ENCODE measurements at places on chromosomes 6 and 20.

DNA sequence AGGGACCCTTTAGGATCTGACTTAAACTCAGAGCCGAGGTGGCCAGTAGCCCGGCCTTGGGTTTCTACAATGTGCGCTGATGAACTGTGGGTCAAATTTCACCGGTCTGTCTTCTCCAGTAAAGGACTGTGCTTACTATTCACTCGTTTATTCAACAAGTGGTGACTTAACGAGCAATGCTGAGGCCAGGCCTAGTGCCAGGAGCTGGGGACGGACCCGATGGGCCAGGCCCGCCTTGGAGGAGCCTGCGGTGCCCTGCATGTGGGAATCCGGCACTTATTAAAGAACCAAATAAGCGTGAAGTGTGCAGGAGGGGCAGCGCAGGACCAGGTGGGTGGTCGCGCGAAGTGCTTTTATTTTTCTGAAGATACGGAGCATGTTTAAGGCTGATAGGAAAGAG, 24.0 kb downstream of the CTCFL start:
- DNase-seq: no peak

- DNase-seq: no peak
Observed at GRCh38 chr20:19460386-19460785, 247.9 kb downstream of the SLC24A3 start.

- no peak for DNase-seq
Observed at GRCh38 chr6:122778985-122779661, 393 bp upstream of the FABP7 start.

GRCh38 chr6:87869064-87869905, 167.3 kb upstream of the AKIRIN2 start:
- DNase-seq: no peak

DNA sequence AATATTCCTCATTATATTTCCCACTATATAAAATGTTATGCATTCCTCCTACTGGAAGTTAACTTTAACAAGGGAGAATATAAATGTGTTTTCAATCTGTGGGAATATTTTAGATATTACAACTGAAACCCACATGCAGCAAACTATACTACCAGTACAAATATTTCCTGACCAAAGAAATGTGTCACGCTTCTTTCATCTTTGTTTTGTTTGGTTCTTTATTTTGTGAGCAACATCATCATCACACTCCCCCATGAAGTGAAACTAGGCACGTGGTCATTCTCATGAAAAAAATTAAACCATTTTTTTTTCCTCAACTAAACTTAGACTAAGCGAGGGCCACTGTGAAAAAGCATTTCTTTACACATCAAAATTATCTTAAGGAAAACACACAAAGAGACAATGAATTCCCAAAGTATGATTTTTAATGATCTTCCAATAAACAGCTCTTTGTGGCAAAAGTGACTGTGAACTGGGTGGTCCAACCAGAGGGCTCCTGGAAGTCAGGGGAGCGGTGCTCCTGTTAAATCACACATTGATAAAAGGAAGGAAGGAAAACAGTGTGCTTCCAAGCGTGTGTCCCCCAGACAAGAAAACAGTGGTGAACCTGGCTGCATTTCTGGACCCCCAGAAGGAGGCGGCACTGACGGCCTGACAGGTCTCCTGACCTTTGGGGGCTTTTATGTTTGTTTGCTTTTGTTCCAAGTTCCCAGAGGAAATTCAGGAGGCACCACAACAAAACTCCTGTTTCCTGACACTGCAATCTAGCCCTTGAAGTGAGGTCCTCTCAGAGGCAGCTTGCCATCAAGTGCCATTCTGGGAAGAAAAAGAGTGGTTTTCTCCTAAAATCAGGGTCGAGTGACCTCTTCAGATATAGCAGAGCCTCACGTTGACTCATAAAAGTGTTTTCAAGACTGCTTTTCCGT, 166.8 kb upstream of the FOXQ1 start:
- no peak for DNase-seq

- DNase-seq: no peak
Observed at GRCh38 chr6:53412021-53412715, 63.4 kb upstream of the ELOVL5 start.

DNA sequence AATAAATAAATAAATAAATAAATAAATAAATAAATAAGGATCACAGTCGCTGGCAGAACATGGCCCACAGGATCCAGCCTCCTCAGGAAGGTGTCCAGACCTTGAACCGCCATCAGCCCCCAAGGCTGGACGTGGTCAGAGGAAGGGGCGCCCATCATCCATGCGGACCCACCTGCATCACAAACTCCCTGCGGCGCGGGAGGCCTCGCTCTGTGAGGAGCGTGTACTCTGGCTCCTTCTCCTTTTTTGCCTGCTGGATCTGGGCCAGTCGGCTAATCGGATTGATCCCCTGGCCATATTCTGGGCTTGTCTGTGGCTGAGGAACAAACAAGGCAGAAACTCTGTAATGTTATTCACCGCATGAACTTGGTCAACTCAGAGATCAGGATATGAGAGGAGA, 65.2 kb downstream of the STAU1 start:
- no peak for DNase-seq

GRCh38 chr20:51467956-51468626, 74.4 kb downstream of the NFATC2 start:
- no peak for DNase-seq

GRCh38 chr6:45209762-45210161, 118.4 kb upstream of the RUNX2 start:
- DNase-seq: no peak

GRCh38 chr6:70456735-70457134, 43.4 kb downstream of the FAM135A start:
- no peak for DNase-seq

DNA sequence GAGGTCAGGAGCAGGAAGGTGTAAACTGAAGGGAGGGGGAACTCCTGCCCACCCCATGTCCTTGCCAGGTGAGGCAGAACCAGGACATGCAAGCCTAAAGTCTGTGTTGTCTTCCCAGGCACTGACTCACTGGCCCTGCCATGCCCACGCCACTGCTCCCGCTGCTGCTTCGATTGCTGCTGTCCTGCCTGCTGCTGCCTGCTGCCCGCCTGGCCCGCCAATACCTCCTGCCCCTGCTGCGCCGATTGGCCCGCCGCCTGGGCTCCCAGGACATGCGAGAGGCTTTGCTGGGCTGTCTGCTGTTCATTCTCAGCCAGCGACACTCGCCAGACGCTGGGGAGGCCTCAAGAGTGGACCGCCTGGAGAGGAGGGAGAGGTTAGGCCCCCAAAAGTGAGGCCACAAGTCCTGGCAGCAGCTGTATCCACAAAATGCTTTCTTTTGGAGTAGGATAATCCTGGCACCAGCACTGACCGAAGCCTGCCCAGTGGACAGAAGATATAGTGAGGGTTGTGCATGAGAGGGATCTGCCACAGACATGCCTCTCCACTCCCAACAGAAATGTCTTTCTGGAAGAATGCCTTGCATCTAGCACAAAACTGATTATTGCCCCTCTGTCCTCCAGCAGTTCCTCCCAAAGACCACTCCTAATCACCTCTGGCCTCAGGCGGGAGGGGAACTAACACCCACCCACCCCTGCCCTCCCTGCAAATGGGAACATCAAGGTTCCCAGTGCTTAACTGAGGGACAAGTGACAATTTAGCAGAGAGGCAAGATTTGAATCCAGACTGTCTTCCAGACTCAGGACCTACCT, 812 bp downstream of the MYMX start:
- no peak for DNase-seq

GRCh38 chr20:15476186-15476585, 1097.1 kb downstream of the KIF16B start:
- DNase-seq: no peak

- DNase-seq: no peak
Observed at GRCh38 chr6:44275749-44276648, 5.7 kb downstream of the TMEM151B start.

- no peak for DNase-seq
Observed at GRCh38 chr20:32831982-32832381, 12.2 kb downstream of the MAPRE1 start.

- DNase-seq: no peak
Observed at GRCh38 chr6:169530752-169531123, 171.1 kb downstream of the WDR27 start.

DNA sequence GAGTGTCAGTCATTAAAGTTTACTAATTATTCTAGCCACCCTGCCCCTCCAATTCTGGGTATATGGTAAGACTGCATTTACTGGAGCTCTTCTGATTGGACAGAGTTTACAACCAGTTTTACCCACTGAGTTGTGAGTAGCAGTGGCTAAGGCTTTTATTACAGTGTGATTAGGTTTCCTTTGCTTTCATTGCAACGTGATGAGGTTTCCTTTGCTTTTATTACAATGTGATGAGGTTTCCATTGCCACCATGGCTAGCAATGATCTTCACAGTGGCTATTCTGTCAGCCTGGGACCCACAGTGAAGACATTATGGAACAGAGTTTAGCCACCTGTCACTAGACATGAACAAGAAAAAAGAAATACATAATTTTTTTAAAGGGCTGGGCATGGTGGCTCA, 710.2 kb upstream of the FLRT3 start:
- no peak for DNase-seq

DNA sequence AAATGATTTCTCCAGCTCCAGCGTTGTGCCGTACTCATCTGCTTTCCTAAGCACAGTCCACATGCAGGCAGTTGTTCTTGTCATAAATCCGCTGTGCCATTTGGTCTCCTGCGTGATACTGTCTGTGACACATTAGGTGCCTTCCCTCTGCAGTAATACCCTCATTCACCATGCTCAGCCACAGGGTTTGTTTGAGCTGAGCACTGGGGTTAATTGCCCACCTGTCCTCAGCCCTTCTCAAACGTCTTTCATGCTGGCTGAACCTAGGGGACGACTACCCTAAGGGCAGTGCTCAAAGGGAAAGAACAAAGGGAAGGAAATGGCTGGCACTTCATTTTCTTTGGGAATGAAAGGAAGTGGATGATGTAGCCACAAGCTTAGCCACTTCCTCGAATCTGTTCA, 64.2 kb upstream of the MYLIP start:
- no peak for DNase-seq

GRCh38 chr6:138970159-138970558, 17.9 kb downstream of the REPS1 start:
- no peak for DNase-seq

GRCh38 chr6:142844065-142844755, 100.8 kb downstream of the HIVEP2 start:
- no peak for DNase-seq

DNA sequence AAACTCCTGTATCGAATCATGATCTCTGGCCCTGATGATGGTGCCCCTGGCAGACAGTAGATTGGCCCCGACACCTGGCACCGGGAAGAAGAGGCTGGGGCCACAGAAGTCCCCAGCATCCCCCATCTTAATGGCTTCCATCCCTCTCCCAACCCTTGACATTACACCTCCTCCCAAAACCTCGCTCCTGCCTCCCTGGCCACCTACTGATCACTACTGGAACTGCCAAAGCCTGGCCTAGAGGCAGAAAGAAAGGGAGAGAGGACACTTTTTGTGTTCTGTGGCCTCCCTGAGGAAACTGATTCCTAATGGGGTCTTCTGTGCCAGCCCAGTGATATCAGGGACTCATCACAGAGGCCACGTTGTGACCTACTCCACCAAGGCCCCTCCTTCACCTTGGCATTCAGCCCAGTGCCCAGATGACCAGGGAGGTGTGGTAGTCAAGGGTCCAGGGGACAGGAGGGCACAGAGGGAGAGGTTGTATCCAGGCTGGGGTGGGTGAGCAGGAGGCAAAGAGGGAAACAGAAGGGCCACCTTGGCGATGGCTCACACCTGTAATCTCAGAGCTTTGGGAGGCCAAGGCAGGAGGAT, 6.1 kb downstream of the C20orf173 start:
- no peak for DNase-seq

- no peak for DNase-seq
Observed at GRCh38 chr6:96391776-96392360, 129.7 kb upstream of the UFL1 start.

GRCh38 chr20:6395695-6396094, 272.9 kb upstream of the FERMT1 start:
- DNase-seq: no peak

GRCh38 chr6:119447921-119448320, 98.4 kb upstream of the MAN1A1 start:
- no peak for DNase-seq

DNA sequence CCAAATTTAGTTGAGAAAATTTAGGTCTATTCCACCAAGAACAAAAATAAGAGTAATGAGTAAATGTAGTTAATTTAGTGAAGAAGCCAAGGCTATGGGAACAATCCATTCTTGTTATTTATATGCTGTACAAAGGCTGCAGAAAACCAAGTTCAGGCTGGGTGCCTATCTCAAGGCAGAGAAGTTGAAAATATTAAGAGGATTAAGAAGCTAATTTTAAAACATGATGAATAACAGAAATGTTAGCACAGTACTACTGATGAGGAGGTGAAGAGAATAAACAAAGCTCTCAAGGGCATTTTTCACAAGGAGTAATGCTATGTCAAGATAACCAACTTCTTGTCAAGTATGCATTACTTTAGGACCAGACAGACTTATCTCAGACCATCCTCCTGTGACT, 68.6 kb downstream of the RCAN2 start:
- DNase-seq: no peak

- DNase-seq: no peak
Observed at GRCh38 chr6:81636930-81637568, 115.4 kb downstream of the TENT5A start.

- DNase-seq: no peak
Observed at GRCh38 chr6:149995971-149996370, 29.4 kb downstream of the RAET1L start.
